NCI-H1092 (cell line): ENCODE measurements at places on chromosomes 5 and 9.

DNA sequence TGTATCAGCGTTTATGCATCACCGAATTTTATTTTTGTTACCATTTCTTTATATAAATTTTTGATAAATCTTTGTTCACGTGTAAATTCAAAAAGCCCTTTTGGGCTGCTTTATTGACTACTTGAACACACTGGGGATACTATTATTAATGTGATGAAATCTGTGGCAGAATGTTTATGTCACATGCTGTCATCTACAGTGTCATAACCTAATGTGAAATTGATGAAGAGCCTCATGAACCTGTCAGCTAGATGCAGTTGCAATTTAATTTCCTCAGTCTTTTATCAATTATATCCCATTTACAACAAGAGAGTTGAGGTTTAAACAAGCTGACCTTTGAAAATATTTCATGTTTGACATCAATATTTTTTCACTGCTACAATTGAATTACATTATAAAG is 1100.4 kb upstream of the COX7C start:
- no peak for DNase-seq

DNA sequence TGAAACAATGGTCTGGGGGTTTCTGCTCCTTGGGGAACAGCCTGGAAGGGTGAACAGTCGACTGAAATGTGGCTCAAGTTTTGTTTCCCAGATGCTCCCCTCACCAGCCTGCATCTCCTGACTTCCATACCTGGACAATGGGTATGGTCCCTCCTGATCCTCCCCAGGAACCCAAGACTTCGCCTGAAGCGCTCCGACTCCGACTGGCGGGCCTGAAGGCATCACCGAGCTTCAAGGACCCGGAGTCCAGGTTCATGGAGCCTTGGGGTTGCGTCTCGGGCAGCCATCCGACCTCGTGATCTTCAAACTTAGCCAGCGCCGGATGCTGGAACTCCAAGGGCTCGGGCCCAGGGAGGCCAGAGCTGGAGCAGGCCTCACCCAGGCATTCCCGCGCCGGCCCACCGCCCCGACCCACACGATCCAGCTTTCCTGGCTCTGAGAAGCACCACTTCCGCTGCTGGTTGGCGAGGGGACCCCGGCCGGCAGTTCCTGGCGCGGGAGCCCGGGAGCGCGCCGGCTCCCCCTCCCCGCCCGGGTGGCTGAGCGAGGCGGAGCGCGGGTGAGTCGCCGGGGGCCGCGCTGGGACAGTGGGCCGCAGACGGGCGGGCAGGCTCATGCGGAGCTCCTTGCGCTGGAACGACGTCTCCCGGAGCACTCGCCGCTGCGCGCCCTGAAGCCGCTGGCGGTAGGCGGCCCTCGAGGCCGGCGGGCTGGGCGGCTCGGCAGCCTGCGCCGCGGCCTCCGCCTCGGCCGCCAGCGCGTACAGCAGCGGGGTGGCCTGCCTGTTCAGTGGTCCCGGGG is 5.2 kb downstream of the SHROOM1 start:
- DNase-seq, result no peak

DNA sequence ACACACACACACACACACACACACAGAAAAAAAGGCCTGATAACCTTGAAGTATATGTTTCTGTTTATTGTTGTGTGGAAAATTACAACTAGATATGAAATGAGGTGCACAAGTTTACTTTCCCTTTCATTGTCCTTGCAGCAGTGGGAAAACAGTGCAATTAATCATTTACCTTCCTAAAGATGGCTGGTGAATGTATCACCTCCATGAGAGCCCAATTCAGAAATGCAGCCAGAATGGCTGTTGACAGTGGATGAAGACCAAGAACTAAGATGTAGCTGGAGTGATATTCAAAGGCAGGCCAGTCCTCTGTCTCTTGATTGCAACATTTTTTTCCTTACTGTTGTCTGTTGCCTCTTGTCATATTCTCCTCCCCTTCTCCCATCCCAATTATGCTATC is 49.6 kb upstream of the EIF4EBP3 start:
- no peak for DNase-seq

- no peak for DNase-seq
Observed at GRCh38 chr5:72076621-72077300, 30.5 kb upstream of the MAP1B start.

DNA sequence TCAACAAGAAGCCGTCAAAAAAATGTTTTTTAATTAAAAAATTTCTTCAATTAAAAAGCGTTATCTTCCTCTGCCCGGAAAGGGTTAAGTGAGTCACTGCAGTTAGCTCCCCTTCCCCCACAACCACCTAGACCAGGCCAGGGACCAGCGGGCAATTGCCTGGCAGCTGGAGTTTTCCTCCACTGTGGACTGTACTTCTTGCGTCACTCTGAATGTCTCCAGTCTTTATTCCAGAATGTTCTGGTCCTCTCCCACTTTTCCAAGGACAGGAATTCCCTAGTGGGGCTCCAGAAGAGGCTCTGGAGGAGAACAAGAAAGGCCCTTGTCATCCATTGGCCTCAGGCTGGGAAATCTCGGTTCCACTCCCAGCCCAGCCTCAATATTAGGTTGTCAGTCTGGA is 114.0 kb downstream of the C9orf50 start:
- DNase-seq, result no peak

- DNase-seq, result no peak
Observed at GRCh38 chr9:28207657-28208056, 634.4 kb upstream of the C9orf72 start.

DNA sequence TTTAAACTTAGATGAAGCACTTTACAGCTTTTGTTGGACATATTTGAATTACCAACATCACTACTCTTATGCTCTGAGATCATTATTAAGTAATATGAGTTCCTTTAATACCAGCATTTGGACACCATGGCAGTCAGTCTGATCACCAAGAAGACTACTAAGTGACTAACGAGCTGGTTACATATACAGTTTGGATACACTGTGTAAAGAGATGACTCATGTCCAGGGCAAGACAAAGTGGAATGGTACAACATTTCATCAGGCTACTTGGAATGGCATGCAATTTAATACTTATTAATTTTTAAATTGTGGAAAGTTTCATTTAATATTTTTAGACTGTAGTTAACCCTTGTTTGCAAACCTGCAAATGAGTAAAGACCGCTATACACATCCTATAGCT is 237.4 kb upstream of the PRDM9 start:
- no peak for DNase-seq

DNA sequence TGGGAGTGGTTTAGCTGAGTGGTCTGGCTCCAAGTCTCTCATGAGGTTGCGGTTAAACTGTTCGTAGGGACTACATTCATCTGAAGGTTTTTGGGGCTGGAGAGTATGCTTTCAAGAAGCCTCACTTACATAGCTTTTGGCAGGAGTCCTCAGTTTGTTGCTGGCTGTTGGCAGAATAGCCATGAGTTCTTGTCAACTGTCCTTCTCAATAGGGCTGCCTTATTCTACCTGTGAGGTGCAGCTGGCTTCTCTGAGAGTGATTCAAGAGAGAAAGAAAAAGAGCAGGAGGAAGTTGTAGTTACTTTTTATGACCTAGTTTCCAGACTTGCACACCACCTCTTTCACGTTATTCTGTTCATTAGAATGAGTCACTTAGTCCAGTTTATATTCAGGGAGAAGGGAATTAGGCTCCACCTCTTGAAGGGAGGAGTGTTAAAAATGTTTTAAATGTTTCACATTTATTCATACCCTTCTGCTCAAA is 33.2 kb downstream of the YTHDC2 start:
- no peak for DNase-seq

GRCh38 chr5:73214306-73214705 is 41.3 kb downstream of the TMEM174 start:
- DNase-seq, result no peak

DNA sequence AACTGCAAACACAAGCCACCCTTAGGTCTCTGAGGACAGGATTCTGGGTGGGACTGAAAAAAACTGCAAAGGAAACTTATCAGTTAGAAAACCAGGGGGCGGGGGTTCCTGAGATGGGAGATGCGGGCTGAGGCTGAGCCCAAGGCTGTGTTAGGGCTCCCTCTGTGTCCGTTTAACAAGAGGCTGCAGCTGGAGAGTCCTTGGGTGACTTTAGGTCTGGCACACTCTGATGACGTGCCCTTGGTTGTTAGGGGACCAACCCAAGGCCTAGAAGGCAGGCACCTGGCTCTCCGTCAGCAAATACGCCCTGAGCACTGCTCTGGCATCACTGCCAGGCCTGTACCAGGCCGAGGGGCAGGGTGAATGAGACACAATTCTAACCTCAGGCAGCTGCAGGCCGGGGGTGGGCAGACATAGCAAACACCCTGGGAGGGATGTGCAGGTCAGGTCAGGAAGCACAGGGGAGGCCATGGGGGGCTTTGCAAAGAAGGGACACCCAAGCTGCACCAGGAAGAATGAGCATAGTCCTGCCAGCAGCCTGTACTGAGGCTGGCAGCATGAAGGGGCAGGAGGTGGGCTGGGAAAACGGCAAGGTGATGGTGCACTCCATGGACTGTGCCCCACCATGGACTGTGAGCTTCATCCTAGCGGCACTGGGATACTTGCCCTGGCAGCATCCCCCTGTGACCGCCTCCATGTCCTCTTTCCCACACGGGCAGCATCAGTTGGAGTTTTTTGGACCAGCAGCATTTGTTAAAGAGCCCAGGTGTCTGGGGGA is 137.9 kb downstream of the GABBR2 start:
- DNase-seq, result no peak

DNA sequence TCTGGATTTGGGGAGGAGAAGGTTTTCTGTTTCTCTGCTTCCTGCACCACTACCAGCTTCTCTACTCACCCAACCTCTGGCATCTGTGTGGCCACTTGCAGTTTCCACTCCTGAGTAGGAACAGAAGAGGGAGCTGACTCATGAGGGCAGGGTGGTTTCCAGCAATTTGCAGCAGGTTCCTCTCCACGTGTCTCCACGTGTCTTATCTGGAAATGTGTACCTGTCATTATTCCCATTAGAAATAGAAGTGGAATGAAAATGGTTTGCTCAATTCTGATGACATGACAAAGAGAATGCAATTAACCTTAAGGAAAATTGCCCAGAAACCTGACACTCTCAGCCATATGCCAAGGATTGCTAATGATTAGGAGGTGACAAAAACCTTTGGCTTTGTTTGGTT is 33.0 kb downstream of the EGFLAM start:
- no peak for DNase-seq

DNA sequence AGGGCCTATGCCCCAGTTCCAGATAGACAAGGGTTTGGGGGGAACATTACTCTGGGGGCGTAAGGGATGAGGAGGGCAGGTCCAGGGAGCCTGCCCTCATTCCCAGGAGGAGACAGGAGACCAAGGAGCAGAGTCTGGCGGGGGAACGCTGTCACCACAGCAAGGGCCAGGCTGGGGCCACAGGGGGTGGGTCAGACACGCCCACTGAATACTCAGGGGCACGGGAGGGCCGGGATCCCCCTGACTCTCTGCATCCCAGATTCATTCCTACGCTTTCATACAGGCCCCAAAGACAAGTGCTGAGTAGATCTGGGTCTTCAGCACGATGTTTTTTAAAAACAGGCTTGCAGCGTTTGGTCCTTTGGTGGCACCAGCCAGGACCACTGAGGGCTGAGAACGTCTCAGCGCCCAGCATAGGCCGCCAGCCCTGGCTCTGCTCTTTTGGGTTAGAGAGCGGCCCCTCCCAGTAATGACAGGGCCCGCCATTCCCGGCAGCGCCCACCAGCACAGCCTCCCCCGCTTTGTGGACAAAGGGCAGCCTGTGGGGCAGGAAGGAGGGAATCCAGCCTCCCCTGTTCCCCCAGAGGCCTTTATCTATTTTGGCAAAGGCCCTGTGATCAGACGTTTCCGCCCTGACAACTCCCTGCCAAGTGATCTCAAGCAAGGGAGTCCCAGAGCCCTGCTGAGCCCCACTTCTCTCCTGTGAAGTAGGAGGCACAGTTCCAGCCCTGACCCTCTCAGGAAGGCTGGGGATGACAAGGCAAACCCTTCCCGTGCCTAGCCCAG is 24.9 kb downstream of the NEK6 start:
- DNase-seq, result no peak

DNA sequence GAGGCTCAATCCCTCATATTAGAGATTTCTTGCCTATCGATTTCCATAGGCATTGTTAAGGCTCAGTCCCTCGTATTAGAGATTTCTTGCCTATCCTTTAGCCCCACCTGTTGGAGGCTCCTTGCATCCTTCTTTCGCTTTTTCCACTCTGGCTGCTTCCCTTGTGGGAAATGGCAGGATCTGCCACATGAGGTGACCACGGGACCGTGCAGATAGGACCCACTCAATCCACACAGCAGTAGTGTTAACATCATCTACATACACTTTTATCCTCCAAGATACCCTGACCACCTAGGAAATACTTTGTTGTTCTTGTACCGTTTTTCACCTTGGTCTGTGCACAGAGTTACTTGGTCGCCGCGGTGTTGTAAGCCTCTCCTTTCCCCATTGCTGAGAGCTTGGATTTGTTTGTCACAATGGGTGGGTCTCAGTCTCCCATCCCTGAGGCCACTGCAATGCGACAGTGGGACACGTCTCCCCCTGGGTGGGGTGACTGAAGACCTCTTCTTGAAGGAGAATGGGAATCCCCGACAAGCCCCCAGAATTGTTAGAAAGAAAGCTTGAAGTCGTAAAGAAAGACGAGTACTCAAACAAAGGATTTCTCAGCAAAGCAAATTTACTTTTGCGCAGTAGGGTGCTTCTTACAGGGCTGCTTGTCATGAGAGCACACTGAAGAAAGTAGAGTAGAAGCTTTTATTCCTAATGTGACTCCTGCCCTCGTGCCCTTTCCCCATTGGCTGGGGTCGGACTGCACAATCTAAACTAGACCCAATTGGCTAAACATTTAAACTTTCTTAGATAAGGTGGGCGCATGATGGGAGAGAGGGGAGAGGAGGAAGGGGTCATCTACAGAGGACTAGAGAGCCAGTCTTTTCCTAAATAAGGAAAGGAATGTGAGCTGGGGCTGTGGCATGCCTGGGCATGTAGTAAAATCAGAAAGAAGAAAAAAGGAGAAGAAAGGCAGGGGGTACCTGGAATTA is 19.8 kb downstream of the IFT74 start:
- DNase-seq, result peak; percentile 48
